ENCODE measurements at places on chromosomes 6 and 20.

DNA sequence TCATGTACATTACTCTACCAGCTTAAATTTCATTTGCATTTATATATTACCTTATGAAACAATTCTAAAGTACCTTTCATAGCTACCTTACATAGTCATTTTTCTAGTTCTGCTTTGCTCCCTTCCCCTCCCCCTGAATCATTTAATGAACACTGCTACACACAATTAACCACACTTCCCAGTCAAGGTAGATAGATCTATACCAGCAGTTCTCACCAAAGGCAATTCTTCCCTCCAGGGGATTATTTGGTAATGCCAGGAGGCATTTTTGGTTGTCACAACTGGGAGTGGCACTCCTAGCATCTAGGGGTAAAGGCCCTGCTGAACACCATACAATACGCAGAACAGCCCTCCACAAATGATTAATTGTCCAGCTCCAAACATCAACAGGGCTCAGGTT lies 143.9 kb upstream of the SHLD1 start:
- DNase-seq = no peak

DNA sequence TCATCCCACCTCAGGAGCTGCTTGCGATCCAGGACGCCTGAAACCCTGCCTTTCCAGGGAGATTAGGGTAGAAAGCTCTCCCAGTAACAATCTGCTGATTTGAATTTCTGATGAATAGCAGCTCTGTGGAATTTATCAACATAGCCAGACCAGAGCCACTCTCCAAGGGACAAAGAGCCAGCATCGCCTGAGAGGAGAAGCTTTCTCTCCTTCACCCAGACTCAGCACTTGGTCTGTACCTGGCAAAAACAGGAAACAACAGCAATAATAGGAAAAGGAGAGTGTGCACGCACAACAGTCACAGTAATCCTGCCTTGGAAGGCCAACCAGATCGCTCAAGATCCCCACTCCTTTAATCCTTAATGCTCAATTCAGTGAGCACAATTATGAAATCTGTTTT lies 22.3 kb upstream of the ROS1 start:
- DNase-seq = no peak

- no peak for DNase-seq
Observed at GRCh38 chr6:18276610-18277236, 12.4 kb upstream of the DEK start.

GRCh38 chr6:53796791-53797190 lies 2.0 kb downstream of the LRRC1 start:
- no peak for DNase-seq

DNA sequence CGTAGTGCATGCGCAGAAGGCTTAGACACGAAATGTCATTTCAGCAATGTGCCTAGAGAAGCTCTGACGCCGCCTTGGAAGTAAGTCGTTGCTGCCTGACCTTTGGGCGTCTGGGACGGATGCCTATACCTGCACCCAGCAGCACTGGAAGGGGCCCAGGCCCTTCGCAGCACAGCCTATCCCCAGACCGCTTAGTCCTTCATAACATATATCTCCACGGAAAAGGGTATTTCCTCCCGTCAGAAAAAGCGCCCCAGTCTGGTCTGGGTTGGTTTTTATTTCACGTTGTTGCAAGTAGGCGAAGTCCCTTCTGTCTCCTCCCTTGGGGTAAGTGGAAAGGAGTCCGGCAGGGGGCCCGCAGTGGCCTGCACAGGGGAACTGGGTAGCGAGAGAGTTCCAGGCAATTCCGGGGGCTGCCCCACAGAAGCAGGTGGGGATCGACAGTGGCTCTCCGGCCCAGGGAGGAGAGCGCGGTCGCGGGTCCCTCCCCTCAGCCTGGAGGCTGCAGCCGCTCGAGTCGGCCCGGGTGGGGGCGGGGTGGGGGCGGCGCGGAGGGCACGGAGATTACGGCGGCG lies 559 bp upstream of the EYA4 start:
- no peak for DNase-seq

DNA sequence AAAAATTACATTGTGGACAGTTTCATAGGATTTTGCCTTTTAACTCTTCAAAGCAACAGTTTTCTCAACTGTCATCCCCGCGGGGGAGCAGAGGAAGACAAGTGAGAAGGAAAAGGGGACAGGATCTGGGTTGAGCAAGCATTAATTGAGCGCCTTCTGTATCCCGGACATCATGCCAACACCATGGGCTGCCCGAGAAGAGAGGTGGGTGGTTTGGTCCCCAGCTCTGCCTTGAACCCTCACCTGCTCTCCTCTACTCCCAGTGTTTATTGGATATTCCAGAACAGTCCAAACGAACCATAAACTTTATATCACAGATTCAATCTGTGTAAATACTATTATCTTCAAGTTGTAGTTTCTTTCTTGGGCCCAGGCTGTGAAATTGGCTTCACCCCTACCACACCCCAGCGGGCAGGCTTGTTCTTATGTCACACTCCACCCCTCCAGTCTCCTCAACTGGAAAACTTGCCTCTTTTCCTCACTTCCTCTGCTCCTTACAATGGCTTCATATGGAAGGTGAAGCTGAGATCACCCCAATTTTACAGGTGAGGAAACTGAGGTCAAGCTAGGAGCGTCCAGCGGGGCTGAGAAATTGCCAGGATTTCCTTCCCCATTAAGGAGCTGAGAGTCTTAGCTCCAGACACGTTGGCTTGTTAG lies 6.0 kb downstream of the PCK1 start:
- DNase-seq = no peak

DNA sequence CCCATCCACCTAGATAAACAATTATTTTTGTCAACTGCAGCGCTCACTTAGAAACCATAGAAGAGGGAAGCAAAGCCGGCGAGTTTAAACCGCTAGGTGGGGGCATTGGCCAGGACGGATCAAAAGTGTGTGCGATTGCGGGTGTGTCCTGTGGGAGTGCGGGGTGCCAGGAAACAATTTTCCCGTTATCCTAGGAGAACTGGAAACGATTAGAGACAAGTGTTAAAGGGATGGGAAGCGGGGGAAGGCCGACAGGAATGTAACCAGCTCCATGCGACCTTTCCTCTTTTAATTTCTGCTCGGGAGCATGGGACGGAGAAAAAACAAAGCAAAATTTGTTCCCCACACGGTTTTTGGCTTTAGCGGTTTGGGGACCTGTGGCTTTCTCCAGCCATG lies 2.8 kb upstream of the HTR1B start:
- DNase-seq = no peak

DNA sequence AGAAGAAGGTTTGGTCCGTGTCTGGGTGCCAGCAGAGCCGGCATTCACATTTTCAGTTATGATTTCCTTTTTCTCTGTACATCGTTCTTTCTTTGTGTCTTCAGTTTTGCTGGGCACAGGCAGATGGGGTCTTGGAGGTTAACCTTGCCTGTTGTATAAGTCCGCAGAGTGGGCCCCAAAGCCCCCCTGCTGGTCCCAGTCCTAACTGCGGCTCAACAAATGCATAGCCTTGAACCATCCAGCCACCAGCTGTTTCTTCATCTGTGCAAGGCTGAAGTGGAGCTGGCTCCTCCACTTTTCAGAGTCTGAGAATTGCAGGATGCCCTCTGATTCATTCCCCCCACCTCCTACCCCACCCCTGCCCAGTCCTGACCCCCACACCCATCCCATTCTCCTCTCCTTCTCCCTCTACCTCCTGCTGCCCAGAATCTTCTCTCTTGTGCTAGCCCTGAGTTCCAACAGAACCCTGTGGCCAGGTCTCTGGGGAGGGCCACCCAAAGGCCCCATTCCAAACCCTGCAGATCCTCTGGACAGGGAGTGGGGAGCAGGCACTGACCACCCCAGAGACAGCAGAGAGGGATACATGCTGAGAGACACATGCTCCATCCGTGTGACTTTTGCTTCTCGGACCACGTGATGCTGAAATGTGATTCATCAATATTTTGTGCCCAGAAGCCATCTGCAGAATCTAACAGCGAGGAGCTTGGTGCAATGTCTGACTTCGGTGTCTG lies 386.5 kb upstream of the SULF2 start:
- DNase-seq = no peak

- DNase-seq = no peak
Observed at GRCh38 chr6:122622479-122622878, 12.3 kb downstream of the PKIB start.

- DNase-seq = no peak
Observed at GRCh38 chr6:112113918-112114317, 26.5 kb downstream of the FAM229B start.

- no peak for DNase-seq
Observed at GRCh38 chr6:2021713-2022125, 223.7 kb downstream of the GMDS start.

DNA sequence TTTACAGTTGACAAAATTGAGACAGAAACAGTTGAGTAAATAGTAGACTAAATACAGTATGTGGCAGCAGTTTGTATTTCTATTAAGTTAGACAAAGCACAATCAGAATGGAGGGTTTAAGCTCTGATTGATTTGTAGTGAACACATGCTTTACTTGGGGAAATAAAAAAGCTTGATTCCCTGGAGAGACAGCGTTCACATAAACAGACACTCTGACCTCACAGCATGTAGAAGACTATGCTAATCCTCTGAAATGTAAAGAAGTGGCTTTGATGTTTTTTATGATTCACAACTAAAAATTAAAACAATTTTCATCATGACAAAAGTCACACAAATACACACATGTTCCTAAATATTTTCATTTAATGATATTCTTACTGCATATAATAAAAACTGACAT lies 126.9 kb upstream of the FAM83B start:
- no peak for DNase-seq

GRCh38 chr6:87826424-87826823 lies 124.4 kb upstream of the AKIRIN2 start:
- DNase-seq = no peak

DNA sequence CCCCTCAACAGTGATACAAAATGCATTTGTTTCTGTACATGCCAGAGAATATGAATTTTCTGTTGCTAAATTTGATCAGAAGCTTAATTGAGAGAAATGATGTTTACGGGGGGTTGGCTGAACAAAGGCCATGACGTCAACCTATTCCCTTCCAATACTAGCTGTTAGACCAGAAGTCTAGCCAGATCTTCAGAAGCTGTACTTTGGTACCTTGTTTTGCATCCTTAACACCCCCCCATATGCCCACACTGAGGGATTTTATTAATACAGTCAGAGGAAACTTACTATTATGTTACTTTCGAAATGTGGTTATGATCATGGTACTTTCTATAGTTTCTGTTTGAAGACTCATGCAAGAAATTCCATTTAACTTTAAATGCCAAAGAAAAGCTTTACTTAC lies 3.1 kb downstream of the NCOA7 start:
- no peak for DNase-seq

GRCh38 chr6:131947986-131948661 lies 3.0 kb downstream of the CCN2 start:
- DNase-seq = no peak

GRCh38 chr20:25483431-25484132 lies 76.1 kb downstream of the GINS1 start:
- no peak for DNase-seq

GRCh38 chr6:95548188-95548786 lies 29.0 kb upstream of the MANEA start:
- DNase-seq = no peak

- no peak for DNase-seq
Observed at GRCh38 chr6:79005024-79005423, 73.0 kb downstream of the PHIP start.

All from activated CD8-positive, alpha-beta memory T cell treated with anti-CD3 and anti-CD28 coated beads for 1 hour (primary cell).